ENCODE measurements at places on chromosomes 5 and 9. TPM values are rescaled to one million over a fixed set of nuclear protein-coding genes. Genes with fewer than 3 reads are reported as not detected.

ENTPD2 gene
- 15.5 TPM for total RNA-seq

SLIT3 gene
- 25.1 TPM for total RNA-seq

BHMT gene
- total RNA-seq: not detected

DAB2IP gene
- total RNA-seq: 103 TPM

UIMC1 gene
- 55.6 TPM for total RNA-seq

CNTNAP3 gene
- total RNA-seq: 23.7 TPM
